ENCODE measurements at places on chromosomes 7 and 10.
A peak's percentile ranks its signal among the peaks of the same experiment; 100 is the strongest.

DNA sequence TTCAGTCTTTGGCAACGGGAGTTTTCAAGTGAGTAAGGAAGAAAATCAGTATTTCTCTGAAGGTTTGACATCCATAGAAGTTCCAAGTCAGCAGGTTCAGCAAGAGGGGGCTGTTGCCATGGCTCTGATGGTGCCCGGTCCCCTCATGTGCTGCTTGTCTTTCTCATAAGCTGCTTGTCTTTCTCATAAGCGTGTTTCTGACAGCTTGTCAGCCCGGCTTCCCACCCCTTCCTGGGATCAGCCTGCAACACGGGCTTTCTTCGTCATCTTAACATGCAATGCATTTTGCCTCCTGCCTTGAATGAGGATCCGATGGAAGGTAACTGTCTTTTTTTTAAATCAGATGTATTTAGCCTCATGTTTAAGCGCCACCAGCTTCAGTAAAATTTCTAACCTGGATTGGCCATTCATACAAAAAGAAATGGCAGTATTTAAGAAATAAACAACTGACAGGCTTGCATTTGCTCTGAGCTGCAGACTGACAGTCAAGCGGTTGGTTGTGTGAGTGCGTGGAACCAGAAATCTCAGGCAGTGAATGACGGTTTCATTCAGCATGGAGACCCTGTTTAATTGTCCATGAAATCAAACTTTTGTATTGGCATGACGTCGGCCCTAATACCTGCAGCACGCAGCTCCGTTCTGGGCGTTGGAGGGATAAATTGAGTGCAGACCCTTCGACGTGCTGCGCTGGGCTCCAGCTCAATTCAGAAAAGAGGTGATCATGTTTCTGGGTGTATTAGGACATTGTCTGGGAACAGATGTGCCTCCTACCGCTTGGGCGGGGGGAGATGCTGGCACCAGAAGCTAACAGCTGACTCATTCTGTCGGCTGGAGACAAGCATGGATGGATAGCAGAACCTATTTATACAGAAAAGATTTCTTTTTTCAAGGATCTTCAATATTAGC lies 454.7 kb upstream of the FOXK1 start:
- no peaks in the 10 kb centered on the region for H3K36me3 ChIP-seq
- H3K4me1 ChIP-seq = no peaks in the 10 kb centered on the region
- H3K27me3 ChIP-seq = peaks cover 2% of the 10 kb centered on the region
- no peak for DNase-seq
- no peak overlapping the region for H3K27ac ChIP-seq
- H3K4me3 ChIP-seq = no peak overlapping the region

DNA sequence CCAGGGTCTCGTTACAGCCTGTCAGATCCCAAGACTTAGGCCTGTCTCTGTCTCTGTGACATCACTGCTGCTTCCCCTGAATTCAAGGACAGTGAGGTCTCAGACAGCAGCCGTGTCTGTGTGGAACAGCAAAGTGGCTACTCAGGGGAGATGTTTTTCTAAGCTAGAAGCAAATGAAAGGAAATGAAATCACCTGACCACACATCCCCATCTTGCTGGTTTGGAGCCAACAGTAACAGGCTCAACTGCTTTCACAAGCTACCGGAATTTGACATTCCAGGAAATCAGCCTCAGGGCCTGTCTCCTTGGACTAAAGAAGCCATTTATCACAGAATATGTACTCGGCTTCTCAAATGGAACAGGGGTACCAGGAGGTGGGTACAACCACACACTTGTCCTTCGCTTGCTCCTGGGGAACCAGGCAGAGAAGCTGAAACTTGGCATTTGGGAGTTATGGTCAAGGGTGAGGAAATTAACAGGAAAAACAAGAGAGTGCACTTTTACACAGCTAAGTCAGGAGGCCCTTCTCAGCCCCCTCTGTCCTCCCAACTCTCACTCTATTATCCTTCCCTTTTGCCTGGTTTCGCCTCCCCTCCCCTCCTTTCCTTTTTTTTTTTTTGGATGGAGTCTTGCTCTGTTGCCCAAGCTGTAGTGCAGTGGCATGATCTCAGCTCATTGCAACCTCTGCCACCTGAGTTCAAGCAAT lies 73.2 kb downstream of the SPDYE5 start:
- no peak for DNase-seq
- H3K27me3 ChIP-seq = no peaks in the 10 kb centered on the region
- peaks cover 6% of the 10 kb centered on the region for H3K4me1 ChIP-seq
- H3K36me3 ChIP-seq = peaks cover 9% of the 10 kb centered on the region

DNA sequence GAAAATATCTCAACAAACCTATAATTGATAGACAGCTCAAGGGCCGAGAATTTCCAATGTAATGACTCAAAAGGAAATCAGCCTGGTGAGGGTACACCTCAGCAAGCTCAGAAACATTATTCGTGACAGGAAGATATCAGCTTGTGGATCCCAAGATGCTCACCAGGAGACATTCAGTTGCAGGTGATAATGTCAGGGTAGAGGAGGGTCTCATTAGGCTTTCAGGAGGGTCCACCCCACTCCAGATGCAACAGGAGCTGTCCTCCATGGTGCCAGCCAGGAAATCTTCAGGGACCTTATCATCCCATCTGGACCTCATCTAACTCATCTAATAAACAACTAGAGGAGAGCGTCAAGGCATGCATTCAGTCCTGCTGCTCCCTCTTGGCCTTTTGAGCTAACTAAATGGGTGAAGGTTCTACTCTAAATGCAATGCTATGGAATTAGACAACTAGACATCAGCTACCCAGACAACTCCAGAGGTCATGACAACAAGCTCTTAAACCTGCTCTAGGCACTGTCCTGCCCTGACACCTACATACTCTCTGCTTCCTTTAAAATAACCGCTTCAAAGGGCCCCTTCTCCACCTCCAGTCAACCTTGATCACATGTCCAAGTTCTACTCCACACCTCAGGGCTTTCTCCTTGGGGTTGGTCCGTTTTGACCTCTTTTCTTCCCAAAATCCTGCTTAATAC lies 4.3 kb upstream of the GIMAP5 start:
- no peaks in the 10 kb centered on the region for H3K27me3 ChIP-seq
- peaks cover 20% of the 10 kb centered on the region for H3K36me3 ChIP-seq
- H3K27ac ChIP-seq = peak overlapping the region; percentile 97
- no peak for DNase-seq
- H3K4me3 ChIP-seq = peak overlapping the region; percentile 80

DNA sequence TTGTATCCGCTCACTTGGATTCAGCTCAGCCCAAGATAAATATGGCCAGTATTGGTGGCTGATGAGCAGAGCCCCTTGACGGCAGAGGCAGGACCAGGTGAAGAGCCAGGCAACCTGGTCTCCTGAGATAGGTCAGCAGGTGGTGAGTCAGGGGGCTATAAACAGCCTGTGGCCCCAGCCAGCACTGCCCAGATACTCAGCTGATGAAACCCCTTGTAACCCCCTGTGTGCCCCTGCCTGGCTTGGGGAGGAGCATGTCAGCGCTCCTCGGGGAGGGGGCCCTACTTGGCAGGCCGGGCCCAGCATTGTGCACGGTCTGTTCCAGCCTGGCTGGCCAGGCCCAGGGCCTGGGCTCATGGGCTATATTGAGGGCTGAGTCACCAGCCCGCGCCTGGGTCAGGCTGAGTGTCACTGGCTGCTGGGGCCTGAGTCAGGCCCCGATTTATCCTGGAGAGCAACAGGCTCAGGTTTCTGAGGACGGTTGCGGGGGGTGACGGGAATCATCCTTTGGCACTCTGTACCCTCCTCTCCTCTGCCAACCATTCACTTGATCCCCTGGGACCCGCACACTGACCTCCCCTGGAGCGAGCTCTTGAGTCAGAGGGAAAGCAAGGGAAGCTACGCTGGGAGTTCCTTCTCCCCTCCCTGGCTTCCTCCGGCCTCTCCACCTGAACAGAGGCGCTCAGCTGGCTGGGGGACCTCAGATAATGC lies 2.8 kb upstream of the FLNC start:
- peaks cover 38% of the 10 kb centered on the region for H3K27me3 ChIP-seq
- no peak for DNase-seq
- no peaks in the 10 kb centered on the region for H3K36me3 ChIP-seq
- no peak overlapping the region for H3K27ac ChIP-seq

DNA sequence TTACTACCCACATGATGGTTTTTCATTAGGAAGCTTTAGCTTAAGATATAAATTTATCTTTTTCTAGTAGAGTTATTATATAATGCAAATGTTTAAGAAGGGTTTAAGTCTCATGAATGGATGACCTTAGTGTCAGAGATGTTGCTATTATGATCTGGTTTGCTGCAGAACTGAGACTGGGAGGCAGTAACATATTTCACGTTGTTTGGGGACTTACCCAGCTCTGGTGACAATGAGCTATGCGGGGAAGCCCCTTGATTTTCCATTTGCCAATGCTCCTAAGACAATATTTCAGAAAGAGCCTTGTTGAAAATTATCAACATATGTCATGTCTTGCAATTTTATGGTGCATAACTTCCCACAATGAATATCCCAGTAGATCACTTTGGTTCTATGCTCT lies 754.6 kb downstream of the REEP3 start:
- no peak overlapping the region for H3K4me3 ChIP-seq
- H3K4me1 ChIP-seq = no peaks in the 10 kb centered on the region
- no peak for DNase-seq
- H3K27ac ChIP-seq = no peak overlapping the region
- no peaks in the 10 kb centered on the region for H3K27me3 ChIP-seq

DNA sequence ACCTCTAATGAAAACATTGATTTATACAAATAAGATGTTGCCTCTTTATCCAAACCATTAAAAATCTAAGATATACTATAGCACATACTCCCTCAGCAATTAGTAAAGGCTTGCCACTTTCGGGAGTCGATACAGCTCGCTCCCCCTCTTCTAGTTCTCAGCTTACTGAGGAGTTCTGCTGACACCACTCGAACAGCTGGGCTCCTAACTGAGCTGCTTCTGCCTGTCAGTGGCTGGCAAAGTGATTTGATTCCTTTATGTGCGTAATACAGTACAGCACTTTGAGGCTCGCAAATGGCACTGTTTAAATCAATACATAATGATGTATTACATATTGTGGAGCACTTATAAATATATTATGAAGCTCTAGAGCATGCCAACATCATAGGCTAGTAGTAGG lies 241.8 kb downstream of the CREB5 start:
- DNase-seq = no peak
- peaks cover 5% of the 10 kb centered on the region for H3K27me3 ChIP-seq
- H3K36me3 ChIP-seq = peaks cover 3% of the 10 kb centered on the region
- no peak overlapping the region for H3K4me3 ChIP-seq
- H3K4me1 ChIP-seq = no peaks in the 10 kb centered on the region
- H3K27ac ChIP-seq = no peak overlapping the region

GRCh38 chr7:99579956-99580777 lies 17.9 kb upstream of the TMEM225B start:
- H3K27me3 ChIP-seq = no peaks in the 10 kb centered on the region
- DNase-seq = peak; percentile 66
- peak overlapping the region; percentile 81 for H3K4me3 ChIP-seq
- H3K4me1 ChIP-seq = peaks cover 14% of the 10 kb centered on the region
- no peaks in the 10 kb centered on the region for H3K36me3 ChIP-seq

DNA sequence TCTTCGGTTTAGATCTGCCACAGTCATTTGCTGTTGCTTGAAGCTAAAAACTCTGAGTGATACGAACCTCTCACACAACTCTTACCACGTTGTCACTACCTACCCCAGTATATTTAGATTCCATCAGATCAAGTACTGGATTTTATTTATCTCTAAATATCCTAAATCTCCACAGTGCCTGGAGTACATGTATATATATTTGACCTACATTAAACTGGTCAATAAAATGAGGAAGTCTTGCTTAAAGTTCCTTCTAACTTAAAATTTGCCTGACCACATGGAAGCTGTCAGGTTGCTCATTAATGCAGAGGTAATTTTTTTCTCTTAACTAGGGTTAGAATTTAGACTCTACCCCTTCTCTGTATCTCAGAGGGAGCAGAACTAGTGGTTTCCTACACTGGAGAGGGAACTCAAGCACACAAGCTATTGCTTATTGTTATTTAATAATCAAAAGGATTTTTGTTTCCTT lies 3.1 kb upstream of the MACC1 start:
- no peaks in the 10 kb centered on the region for H3K36me3 ChIP-seq
- no peaks in the 10 kb centered on the region for H3K27me3 ChIP-seq
- H3K4me1 ChIP-seq = peaks cover 8% of the 10 kb centered on the region
- no peak for DNase-seq
- no peak overlapping the region for H3K27ac ChIP-seq

DNA sequence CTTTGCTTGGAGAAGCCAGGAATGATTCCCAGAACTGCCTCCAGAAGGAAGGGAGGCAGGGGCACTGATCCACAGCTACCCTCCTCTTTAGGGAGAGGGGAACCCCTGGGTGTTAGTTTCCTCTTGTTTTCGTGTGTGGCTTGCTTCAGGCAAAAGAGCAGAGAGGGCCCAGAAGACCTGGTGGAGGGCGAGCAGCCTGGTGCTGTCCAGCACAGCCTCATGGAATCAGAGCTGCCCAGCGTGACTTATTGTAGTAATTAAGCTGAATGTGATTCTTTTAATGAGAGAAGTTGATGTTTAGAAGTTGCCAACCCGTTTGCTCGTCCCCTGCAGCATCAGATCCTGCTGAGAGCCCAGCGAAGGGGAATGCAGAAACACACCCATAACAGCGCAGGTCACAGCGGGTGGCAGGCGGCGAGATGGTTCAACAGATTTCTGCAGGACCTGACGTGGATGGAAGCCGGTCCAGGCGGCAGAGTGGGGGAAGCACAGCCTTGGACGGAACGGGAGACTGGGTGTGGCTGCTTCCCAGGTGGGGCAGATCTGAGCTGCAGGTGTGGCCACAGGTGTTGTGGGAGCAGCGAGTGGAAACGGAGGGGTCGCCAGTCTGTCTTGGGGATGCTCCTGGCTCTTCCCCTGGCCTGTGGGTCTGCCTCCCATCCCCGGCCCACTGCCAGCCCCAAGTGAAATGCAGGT lies 53.7 kb upstream of the SHH start:
- no peak overlapping the region for H3K4me3 ChIP-seq
- no peaks in the 10 kb centered on the region for H3K4me1 ChIP-seq
- no peak overlapping the region for H3K27ac ChIP-seq
- H3K36me3 ChIP-seq = no peaks in the 10 kb centered on the region
- H3K27me3 ChIP-seq = peaks cover under 1% of the 10 kb centered on the region

- H3K4me1 ChIP-seq = peaks cover 9% of the 10 kb centered on the region
- H3K27me3 ChIP-seq = peaks cover 30% of the 10 kb centered on the region
- no peak overlapping the region for H3K4me3 ChIP-seq
- H3K27ac ChIP-seq = no peak overlapping the region
- DNase-seq = peak; percentile 60
- H3K36me3 ChIP-seq = no peaks in the 10 kb centered on the region
Measured at GRCh38 chr7:26061678-26062603, 90.1 kb upstream of the NFE2L3 start.

DNA sequence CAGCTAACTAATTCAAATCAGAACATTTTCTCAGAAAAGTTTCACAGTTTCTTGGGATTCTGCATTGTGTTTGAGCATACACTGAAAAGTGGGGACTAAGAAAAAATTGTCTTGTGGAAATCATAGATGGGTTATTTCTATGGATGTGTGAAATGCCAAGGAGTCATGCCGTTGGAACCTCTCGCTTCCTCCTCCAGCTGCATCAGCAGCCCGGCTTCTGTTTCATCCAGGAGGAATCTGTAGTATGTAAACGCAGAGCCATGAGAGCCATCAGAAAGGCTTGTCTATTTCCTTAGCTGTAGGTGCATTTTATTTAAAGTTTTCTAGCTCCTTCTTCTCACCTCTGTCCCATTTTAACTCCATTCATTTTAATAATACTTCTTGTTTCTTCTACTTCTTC lies 1144.1 kb downstream of the GATA3 start:
- peaks cover 3% of the 10 kb centered on the region for H3K27me3 ChIP-seq
- DNase-seq = no peak
- H3K4me1 ChIP-seq = no peaks in the 10 kb centered on the region
- H3K27ac ChIP-seq = no peak overlapping the region
- no peak overlapping the region for H3K4me3 ChIP-seq

- H3K36me3 ChIP-seq = no peaks in the 10 kb centered on the region
- no peak overlapping the region for H3K4me3 ChIP-seq
- peaks cover 12% of the 10 kb centered on the region for H3K4me1 ChIP-seq
Measured at GRCh38 chr10:109940117-109940516, 16.8 kb upstream of the XPNPEP1 start.
